ENCODE measurements at places on chromosomes 16 and 17.

GRCh38 chr17:42117397-42118125 lies 3.6 kb downstream of the KAT2A start:
- DNase-seq: no peak

DNA sequence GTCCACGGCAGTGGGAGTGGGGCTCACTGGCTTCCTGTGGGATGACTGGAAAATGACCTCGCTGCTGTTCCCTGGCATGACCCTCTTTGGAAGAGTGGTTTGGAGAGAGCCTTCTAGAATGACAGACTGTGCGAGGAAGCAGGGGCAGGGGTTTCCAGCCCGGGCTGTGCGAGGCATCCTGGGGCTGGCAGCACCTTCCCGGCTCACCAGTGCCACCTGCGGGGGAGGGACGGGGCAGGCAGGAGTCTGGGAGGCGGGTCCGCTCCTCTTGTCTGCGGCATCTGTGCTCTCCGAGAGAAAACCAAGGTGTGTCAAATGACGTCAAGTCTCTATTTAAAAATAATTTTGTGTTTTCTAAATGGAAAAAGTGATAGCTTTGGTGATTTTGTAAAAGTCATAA lies 7.8 kb upstream of the RNF213 start:
- no peak for DNase-seq

- no peak for DNase-seq
Observed at GRCh38 chr17:44191941-44192496, 5.2 kb downstream of the TMUB2 start.

GRCh38 chr17:32266051-32266388 lies 388 bp downstream of the RHBDL3 start:
- DNase-seq: no peak

GRCh38 chr16:3465911-3466584 lies 22.6 kb downstream of the NAA60 start:
- no peak for DNase-seq

GRCh38 chr16:15640966-15641365 lies 2.0 kb downstream of the MARF1 start:
- DNase-seq: no peak

DNA sequence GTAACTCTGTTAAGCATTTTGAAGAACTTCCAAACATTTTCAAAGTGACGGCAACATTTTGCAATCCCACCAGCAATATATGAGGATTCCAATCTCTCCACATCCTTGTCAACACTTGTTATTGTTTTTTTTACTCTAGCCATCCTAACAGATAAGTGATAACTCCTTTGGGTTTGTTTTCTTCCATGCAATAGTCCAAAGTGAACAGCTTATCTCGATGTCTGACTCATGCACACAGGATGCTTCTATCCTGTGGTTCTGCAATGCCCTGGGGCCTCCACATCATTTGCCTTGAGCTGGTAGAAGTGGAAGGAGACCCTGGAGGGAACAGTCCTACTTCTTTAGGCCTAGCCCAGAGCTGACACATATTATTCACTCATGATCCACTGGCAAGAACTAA lies 13.0 kb downstream of the TLE7 start:
- no peak for DNase-seq

DNA sequence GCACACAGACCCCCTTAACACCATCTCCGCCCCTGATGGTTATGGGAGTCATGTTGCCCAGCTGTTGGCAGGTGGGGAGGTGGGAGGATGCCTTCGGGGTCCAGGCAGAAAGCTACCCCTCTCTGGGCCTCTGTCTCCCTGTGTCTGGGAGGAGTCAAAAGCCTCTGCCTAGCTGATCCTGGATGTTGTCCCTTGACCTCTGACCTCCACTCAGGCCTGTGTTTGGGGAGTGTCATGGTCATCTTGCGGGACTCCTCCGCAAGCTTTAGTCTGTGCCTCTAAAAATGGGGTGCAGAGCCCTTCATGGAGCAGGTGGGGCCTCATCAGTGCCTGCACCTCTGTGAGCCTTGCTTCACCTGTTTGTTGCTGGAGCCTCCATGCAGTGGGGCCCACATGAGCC lies 3.8 kb downstream of the LLGL1 start:
- DNase-seq: no peak

- DNase-seq: no peak
Observed at GRCh38 chr17:49436174-49436573, 21.5 kb upstream of the PHB1 start.

- DNase-seq: no peak
Observed at GRCh38 chr17:64009571-64010402, 10.6 kb downstream of the ICAM2 start.

GRCh38 chr16:27701381-27701780 lies 151.4 kb downstream of the KATNIP start:
- DNase-seq: no peak

DNA sequence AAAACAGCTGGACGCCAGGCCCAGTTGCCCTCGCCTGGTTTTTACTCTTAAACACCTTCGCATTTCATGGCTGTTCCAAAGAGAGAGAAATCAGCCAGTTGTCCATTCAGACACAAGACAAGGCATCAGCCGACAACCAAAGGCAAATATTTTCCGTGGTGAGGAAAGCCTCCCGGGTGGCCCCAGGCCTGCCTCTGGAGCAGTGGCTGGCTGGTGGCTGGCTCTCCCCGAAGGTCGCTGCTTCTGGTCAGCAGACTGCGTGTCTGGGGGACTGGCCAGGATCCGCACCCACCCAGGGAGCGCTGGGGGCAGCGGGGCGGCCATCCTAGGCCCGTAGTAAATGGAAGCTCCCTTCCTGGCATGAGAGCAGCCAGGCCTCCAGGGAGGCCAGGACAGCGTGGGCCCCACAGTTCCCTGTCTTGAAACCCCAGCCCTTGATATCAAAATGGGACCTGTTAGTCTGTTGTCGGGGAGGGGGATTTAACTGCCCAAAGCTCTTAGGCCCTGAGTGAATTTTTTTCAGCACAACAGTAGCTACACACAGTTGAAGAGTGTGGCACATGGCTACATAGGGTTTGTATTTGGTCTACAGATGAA lies 57.7 kb downstream of the SREBF1 start:
- no peak for DNase-seq

DNA sequence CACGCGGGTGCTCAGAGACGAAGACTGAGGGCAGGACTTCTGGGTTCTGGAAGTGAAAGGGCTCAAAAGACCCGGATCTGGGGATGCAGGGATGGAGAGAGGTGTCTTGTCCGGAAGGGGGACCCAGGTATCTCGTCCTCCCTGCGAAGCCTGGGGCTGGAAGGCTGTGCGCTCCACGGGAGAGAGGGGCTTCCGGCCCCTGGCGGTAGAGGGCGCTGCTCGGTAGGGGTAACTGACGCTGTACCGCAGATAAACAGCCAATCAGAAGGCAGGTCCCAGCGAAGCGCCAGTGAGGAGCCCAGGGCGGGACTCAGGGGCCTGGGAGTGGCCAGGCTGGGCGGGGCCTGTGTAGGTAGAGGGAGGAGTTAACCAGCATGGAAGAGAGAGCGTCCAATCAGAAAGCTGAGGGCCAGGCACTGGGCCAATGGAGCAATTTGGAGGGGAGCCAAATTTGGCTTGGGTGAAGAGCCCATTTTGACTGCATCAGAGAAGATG lies 804 bp downstream of the TGFB1I1 start:
- DNase-seq: no peak

DNA sequence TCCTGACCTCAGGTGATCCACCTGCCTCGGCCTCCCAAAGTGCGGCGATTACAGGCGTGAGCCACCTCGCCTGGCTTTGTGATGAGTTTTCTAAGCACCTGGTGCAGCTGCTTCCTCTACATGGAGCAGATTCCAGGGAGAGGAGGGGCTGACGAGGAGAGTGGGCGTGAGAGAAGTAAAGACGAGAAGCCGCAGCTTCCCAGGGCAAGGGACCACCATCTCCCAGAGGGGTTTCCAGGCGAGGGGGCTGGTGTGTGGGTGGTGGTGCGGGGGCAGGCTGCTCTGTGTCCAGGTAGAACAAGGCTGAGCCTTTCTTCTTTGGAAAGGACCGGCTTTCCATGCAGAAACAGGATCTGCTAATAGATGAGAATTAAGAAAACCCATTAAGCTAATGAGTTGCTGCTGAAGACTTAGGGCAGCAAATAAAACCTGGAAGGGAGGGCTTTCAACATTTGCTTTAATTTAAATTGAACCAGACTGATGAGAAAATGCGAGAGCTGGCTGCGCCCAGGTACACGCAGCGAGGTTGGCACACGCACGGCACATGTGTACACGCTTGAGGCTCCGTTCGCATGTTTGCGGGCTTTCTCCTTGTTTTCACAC lies 236.7 kb downstream of the RBFOX3 start:
- no peak for DNase-seq

DNA sequence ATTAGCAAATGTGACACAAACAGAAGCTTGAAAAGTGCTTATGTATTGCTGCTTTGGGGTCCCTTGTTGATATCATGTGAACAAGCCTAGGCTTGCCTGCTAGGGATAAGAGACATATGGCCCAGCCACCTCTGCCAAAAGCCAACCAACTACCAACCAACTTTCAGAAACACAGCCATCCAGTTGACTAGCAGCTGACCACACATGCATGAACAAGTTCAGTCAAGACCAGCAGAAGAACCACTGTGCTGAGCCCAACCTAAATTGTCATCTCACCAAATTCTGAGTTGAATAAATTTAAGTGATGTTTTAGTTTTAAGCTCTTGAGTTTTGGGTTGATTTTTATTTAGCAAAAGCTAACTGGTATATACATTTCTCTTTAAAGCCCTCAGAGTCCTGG lies 3.5 kb downstream of the ERN2 start:
- no peak for DNase-seq

GRCh38 chr17:30927756-30928155 lies 6.0 kb downstream of the ADAP2 start:
- no peak for DNase-seq

DNA sequence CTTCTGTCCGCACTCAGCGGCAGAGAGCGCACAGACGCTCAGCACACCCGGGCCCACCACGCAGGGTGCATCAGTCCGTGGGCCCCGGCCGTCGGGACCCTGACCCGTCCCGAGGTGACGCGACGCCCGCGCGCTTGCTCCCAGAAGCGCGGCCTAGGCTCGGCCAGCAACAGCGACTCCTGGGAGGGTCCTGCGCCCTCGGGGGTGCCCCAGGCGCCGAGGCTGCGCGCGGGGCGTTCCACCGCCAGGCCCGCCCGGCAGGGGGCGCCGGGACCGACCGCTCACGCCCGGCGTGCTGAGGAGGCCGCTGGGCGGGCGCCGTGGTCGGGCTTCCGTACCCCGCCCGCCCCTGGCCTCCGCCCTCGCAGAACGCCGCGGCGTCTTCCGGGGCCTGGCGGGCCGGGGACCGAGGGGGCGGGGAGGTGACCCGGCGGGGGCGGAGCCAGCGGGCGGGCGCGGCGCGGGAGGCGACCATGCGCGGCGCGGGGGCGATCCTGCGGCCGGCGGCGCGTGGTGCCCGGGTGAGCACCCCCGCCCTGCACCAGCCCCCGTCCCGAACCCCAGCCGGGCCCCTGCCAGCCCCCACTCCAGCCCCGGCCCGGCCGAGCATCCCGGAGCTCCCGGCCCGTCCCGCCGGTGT lies at the start of gene CISD3:
Gene CISD3, plus strand, starts transcription at position 456 of the 640 bp plus-strand sequence. Its CDS starts 18 bp downstream, at position 474.
- DNase-seq: peak; percentile 72

DNA sequence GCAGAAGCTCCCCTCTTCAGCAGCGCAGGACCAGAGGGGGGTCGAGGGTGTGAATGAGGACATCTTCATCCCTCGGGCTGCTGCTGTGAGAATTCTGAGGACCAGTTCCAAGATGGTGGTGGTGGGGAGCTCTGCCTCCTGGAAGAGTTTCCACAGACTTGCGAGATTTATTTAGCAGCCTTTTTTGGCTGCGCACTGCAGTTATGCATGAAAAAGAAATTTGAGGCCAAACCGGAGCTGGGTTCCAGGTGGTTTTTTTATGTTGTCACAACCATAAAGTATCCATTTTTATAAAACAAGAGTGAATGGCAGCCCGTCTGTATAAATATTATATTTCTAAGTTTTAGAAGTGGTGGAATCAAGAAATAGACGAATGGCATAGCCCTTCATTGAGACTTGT lies 76.9 kb upstream of the CLEC18A start:
- no peak for DNase-seq

DNA sequence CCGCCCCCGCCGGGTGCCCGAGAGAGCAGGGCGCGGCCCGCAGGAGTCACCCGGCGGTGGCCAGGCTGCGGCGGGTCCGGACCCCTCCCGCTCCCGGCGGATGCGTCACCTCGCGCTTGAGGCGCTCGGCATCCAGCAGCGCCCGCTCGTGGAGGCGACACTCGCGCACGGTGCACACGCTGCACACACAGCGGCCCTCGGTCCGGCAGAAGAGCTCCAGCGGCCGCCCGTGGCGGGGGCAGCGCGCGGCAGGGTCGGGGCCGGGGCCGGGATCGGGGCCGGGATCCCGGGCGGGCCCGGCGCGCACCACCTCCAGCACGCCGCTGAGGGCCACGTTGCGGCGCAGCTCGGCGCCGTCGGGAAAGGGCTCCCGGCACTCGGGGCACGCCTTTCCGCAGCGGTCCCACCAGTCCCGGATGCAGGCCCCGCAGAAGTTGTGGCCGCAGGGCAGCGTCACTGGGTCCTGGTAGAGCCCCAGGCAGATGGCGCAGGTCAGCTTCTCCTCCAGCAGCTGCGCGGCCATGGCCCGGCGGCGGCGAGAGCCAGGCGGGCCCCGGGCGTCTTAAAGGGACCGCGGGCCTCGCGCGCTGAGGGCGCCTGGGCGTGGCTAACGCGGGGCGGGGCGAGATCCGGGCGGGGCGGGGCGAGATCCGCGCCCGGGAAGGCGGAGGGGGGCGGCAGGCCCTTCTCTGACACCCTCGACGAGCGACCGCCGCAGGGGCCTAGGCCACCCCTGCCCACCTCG lies at the start of gene TRIM65:
Gene TRIM65, minus strand, starts transcription at position 537 of the 745 bp plus-strand sequence. Its CDS starts 14 bp downstream, at position 523.
- DNase-seq: peak; percentile 70

DNA sequence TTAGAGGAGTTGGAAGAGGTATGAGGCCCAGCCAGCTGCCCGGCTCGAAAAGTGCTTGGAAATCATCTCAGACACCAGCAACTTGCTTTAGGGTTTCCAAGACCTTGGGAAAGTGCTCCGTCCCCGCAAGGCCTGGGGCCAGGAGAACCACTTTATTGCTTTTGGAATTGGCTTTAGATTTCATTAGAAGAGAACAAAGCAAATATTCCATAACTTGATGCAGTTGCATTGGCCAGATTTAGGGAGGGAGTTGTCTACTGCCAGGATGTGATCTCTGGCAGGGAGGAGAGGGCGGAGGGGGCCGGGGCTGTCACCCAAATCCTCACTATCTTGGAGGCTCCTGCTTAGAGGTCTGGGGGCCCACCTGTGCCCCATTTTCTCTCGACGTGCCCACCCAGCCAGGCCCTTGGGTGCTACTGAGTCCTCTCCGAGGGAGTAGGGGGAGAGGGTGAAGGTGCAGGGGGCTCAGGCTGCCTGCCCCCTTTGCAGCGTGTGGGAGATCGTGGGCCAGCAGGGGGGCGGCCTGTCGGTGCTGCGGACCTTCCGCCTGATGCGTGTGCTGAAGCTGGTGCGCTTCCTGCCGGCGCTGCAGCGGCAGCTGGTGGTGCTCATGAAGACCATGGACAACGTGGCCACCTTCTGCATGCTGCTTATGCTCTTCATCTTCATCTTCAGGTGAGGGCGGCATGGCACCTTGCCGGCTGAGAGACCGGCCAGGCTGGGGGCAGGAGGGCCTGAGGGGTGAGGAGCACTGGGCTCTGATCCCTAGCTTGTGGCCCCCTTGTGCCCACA lies 30.6 kb downstream of the CACNA1G start:
- no peak for DNase-seq
